Renal pelvis (tissue), 12 donors: ENCODE measurements at places on chromosomes 2 and 18.

DNA sequence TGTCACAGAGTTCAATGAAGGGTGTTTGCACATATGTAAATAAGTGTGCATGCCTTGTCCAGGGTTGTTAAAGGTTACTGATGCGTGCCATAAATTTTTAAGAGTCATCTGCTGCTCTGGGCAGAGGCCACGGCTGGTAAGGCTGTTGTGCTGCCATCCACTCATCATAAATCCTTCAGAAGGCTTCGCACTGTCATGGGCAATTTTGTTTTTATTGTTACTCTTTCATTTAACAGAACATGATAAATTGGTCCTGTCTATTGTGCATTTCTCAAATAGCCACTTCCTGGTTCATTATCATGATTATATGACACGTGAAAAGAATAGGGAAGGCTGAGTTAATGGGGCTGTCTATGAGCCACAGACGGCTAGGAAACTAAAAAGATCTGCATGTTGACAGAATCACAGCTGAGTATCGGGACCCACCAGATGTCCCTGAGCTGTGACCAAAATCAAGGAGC is 634.3 kb upstream of the SOX11 start:
- DNase-seq: no peak

GRCh38 chr18:61323951-61324350 is 9.3 kb upstream of the CDH20 start:
- no peak for DNase-seq

- no peak for DNase-seq
Observed at GRCh38 chr2:201233812-201234662, 26.3 kb upstream of the CASP8 start.

DNA sequence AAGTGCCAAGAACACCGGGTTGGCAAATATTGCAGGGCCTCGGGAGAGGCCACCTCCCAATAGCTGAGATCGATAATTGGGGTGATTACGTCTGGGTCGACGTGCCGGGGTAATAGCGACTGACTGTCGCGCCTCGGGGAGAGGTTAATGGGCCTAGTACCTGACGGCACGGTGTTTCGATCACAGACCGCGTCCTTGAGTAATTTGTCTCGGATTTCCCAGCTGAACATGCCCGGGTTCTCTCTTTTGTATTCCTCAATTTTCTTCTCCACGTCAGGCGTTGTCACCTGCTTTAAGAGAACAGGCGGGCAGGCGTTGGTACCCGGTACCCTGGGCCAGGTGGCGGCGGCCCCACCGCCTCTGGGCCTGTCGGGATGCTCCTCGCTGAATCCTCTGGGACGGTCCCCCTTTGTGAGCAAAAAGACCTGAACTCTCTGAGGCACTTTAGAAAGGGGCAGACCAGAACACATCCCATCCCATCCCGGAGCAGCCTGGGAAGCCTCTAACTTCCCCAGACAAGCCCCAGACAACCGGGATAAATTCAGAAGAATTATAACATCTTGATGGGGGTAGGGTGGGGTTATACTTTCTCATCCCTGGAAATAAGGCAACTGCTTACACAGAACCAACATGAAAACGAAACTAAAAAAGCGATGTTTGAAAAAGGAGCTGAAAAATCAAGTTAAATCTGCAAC is 3.3 kb downstream of the PAX3 start:
- DNase-seq: no peak

- no peak for DNase-seq
Observed at GRCh38 chr2:216216951-216217903, 108.1 kb downstream of the XRCC5 start.

DNA sequence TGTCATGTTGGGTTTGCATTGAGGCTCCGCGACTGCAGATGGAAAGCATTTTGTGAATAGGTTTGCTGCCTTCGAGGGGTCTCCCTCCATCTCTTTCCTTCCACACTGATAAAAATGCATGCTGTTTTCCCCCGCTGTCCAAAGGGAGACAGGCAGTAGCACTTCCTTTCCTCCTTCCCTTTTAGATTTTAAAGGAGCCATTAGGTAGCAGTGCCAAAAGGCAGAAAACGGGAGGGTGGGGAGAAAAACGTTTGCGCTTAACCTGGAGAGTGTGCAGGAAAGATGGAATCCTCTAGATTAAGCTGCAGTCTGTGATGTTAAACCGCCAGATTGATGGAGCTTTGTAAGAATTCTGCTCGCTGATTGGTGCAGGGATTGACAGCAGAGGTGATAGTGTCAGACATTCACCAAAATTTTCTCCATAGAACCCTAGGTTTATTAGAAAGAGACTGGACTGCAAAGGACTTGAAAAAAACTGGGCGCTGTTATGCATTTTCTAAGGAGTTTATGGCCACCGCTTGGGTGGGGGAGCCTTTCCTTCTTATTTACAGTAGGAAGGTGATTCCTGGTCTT is 688 bp downstream of the MAPRE2 start:
- DNase-seq: no peak

DNA sequence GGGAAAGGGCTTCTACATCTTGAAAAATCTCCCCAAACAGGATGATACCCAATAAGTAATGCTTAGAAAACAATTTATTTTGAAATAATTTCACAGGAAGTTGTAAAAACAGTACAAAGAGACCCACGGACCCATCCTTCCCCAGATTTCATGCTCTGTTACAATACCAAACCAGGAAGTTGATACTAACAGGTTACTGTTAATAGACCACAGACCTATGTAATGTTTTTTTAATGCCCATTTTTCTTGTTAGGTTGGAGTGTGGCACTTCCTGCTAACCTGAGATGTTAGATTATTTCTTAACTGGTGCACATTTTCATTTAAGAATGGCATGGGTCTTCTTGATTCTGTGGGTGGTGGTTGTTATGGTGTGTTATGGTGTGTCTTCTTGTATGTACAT is 21.4 kb upstream of the MGAT5 start:
- DNase-seq: no peak

GRCh38 chr2:145800151-145801091 is 1280.5 kb upstream of the ZEB2 start:
- DNase-seq: no peak

DNA sequence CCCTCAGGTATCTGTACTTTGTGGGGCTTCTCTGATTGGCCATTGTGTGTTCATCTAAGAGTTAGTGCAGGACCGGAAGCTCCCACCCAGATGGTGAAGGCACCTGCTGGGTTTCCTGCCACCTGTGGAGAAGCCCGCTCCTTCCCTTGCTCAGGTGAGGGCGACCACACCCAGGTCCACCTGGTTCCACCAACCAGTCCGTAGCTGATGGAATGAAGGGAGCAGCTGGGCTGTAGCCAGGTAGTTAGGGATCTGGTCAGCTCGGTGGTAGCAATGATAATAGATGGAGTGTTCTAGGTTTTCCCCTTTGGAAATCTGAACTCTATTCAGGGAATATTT is 16.0 kb downstream of the SH3BP4 start:
- DNase-seq: no peak

- no peak for DNase-seq
Observed at GRCh38 chr2:178088774-178089270, 16.2 kb upstream of the PDE11A start.

- DNase-seq: no peak
Observed at GRCh38 chr2:230184727-230185578, 34.8 kb downstream of the SP110 start.

DNA sequence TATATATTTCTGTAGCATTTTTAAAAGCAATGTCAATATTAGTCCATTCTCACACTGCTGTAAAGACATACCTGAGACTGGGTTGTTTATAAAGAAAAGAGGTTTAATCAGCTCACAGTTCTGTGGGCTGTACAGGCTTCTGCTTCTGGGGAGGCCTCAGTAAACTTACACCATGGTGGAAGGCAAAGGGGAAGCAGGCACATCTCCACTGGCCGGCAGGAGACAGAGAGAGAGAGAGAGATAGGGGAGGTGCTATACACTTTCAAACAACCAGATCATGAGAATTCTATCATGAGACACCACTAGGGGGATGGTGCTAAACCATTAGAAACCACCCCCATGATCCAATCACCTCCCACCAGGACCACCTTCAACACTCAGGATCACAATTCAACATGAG is 43.1 kb downstream of the CHMP3 start:
- no peak for DNase-seq

- peak; percentile 71 for DNase-seq
Observed at GRCh38 chr18:55908901-55909366, 320.9 kb upstream of the TCF4 start.

DNA sequence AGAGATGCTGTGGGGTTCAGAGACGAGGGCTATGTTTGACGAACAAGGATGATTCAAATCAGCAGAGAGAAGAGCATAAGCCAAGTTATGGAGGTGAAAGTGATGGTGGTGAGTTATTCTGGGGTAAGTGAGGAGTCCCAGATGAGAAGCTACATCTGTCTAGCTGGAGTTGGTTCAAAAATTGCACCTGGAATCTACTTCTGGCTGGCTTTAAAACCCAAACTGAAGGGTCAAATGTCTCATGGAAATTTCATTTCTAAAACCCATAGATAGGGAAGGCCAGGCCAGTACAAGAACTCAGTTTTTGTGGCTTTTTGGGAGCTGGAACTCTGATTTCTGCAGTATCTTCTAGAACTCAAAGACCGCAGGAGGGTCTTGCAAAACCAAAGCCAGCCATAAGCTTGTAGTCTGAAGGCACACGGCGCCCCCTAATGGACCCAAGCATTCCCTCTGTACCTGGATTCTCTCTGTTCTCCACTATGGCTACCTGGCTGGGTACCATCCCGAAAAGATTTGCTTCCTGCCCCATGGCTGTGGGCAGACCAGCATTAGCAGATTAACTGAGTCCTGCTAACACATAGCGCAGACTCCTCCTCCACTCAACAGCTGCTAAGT is 229.1 kb upstream of the SLC14A2 start:
- peak; percentile 69 for DNase-seq

- no peak for DNase-seq
Observed at GRCh38 chr2:55874338-55874737, 49.2 kb downstream of the EFEMP1 start.

GRCh38 chr2:25313711-25314513 is 27.8 kb downstream of the DNMT3A start:
- no peak for DNase-seq

- DNase-seq: no peak
Observed at GRCh38 chr2:38129987-38130386, 54.0 kb upstream of the CYP1B1 start.

- no peak for DNase-seq
Observed at GRCh38 chr18:70028084-70028483, 80.4 kb upstream of the CD226 start.

DNA sequence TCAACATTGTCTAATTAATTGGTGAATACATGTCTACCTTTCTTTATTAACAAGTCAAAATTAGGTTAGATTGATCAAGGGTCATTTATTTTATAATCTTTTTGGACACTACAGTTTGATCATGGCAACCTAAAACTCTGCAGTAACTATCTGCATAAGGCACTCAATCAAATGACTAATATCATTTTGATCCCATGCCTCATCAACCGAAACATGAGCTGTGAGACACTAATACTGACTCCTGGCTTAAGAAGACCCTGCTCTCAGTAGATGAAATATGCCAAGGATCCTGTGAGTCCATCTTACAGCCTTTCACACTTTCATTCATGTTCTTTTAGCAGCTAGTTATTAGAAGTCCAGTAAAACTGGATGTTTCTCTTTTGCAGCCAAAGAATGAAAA is 169.4 kb upstream of the CAVIN2 start:
- DNase-seq: no peak

GRCh38 chr2:173214213-173214612 is 138.6 kb downstream of the MAP3K20 start:
- no peak for DNase-seq

DNA sequence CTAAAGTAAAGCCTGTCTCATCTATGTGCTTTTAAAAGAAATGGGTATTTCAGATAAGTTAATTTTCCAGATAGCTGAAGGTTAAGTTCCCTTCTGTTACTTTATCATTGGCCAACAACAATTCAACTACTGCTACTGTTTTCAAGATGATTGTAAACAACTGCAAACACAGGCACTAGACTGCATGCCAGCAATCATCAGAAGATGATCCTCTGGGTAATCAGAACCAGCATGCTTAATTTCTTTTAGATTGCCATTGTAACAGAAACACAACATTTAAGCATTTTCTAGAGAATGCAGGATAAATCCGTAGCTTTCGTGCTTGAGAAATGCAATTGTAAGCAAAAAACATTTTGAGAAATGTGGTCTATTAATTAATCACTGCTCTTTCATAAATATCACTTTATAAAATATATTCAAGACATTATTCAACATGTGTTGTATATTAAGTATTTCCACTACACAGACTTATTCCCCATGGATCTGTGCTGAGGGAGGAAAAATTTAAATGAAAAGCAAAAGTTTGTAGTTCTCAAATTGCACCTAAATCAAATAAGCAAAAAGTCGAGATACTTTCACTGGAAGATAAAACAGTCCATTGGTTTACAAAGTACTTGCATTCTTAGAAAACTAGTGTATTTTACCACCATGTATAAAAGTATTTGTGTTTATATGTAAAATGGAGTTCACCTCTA is 133.7 kb downstream of the ATL2 start:
- DNase-seq: no peak

- DNase-seq: no peak
Observed at GRCh38 chr2:230775737-230776136, 63.1 kb downstream of the CAB39 start.

DNA sequence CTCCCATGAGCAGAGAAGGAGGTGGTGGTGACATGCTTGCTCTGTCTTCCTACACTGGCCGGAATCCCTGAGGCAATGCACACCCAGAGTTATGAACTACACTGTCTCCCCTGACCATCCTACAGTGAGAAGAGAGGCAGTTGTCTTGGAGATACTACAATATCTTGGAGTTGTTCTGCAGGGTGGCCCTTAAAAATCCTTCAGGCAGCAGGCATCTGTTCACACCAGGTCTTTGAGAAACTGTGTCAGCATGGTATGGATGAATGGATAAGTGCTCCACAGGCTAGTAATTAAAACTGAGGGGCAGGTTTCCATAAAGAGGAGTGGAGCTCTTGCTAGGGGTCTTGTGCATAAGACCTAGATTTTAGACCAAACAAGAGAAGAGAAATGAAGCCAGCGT is 223.7 kb upstream of the COPS8 start:
- DNase-seq: no peak

- no peak for DNase-seq
Observed at GRCh38 chr2:149021761-149022160, 16.7 kb upstream of the LYPD6B start.

- no peak for DNase-seq
Observed at GRCh38 chr18:62838475-62839098, 123.2 kb downstream of the PHLPP1 start.

DNA sequence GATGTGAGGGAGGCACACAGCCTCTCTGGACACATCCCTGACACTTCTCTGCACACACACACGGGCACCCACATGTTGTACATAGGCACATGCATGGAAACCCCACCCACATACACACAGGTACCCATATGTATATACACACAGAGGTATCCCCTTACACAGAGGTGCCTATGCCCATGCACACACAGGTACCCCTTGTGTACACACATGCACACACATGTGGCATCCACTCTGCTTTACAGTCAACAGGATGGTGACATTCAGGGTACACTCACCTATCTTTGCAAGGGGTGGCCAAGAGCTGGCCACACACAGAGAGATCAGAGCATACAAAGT is 59.5 kb downstream of the FAM168B start:
- no peak for DNase-seq

- DNase-seq: no peak
Observed at GRCh38 chr2:219457784-219458369, 23.2 kb downstream of the SPEG start.

GRCh38 chr2:204770735-204771134 is 225.5 kb downstream of the PARD3B start:
- DNase-seq: no peak
